ENCODE measurements at places on chromosomes 1 and 21.

- DNase-seq = no peak
Observed at GRCh38 chr1:217620814-217621213, 10.1 kb downstream of the GPATCH2 start.

DNA sequence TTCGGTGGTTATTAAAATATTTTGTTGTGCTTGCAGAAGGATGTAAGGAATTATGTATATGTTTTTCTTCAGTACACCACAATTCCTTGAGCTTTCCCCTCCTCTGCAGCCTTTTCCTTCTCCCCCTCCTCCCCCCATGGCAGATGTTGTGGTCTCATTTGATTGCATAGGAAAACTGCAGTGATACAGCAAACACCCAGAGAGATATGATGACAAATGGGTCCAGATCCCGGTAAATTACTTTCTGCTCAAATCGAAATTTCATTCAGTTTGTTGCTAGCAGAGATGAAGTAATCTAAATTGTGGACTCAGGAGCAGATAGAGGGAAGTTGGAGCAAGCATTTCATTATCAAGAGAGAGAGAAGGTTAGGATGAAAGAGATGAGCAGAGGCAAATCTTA lies 9.9 kb downstream of the LMO4 start:
- no peak for DNase-seq

DNA sequence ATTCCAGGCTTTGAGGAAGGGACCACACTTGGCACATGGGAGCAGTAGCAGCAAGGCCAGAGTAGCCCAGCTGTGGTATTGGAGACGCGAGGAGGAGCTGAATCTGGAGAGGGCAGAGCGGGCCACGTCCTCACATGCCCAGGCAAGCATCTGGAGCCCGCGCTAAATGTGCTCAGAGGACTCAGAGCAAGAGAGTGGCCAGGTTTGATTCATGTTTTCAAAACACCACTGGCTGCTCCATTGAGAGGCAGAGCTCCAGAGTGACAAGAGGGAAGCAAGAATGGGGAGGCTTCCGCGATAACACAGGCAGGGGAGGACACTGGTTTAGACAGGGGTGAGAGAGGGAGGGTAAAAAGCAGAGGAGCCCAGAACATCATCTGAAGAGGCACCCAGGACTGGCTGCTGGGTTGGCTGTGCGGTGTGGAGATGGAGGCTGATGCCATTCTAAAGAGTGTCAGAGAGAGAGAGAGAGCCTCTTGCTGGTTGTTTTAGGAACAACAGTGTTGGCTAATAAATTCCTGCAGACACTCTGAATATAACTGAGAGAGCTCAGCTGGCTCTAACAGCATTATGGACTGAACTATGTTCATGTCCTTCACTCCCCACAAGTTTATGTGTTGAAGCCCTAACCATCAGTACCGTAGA lies 32.3 kb downstream of the RCAN1 start:
- DNase-seq = no peak

GRCh38 chr1:19456968-19457441 lies 28.3 kb downstream of the CAPZB start:
- DNase-seq = no peak

GRCh38 chr1:217004776-217005436 lies 281.7 kb upstream of the ESRRG start:
- DNase-seq = no peak

GRCh38 chr1:58763214-58763613 lies 20.6 kb downstream of the JUN start:
- DNase-seq = no peak

GRCh38 chr1:77716065-77716464 lies 33.6 kb upstream of the ZZZ3 start:
- DNase-seq = no peak

DNA sequence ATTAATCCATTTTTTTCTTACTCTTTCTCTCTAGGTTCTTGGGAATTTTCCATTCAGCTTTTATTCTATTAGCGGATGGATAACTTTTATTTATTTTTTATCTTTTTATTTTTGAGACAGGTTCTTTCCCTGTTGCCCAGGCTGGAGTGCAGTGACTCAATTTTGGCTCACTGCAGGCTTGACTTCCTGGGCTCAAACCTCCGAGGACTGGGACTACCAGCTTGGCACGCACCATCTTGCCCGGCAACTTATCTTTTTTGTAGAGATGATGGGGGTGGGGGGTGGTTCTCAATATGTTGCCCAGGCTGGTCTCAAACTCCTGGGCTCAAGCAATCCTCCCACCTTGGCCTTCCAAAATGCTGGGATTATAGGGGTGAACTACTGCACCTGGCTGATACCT lies 36.1 kb upstream of the CHIT1 start:
- no peak for DNase-seq

DNA sequence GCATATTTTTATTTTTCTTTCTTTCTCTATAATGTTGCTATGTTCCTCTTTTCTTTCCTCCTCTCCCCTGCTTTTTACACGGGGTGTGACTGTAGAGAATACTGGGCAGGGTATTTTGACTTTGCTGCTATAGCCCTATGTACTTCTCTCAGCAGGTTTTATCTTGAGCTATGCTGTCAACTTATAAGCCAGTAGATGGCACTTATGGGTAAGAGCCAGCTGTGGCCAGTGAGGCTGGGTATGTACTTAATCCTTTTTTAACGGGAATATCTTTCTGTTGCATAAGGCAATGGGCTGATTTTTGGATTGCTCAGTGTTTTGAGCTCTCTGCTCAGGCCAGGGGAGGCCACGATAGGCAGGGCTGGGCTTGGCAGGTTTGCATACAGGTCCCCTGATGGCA lies 99.0 kb downstream of the KCNK2 start:
- no peak for DNase-seq

- DNase-seq = no peak
Observed at GRCh38 chr21:17406202-17406601, 106.6 kb upstream of the CXADR start.

DNA sequence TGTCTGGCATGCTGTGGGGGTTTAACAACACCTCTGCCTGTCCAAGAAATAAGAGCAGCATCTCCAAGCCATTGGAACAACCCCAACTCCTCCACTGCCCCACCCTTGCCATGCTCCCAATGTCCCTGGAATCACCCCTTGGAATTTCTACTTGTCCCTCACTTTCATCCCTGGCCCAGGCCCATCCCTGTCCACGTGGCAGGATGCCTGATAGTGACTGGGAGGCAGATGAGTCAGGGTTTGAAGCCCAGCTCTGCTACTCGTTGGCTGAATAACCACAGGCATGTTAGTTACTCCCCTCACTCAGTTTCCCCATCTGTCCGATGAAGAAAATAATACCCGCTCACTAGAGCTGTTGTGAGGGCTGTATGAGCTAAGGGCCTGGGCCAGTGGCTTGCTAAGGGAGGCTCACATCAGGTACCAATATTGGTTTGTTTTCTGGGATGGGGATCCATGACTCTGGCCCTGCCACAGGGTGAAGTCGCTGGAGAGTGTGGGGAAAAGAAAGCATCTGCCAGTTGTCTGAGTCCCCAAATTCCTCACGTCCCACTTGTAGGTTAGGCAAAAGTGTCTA lies 99.4 kb upstream of the TLR5 start:
- no peak for DNase-seq

- no peak for DNase-seq
Observed at GRCh38 chr1:221919341-221919740, 177.5 kb upstream of the DUSP10 start.

DNA sequence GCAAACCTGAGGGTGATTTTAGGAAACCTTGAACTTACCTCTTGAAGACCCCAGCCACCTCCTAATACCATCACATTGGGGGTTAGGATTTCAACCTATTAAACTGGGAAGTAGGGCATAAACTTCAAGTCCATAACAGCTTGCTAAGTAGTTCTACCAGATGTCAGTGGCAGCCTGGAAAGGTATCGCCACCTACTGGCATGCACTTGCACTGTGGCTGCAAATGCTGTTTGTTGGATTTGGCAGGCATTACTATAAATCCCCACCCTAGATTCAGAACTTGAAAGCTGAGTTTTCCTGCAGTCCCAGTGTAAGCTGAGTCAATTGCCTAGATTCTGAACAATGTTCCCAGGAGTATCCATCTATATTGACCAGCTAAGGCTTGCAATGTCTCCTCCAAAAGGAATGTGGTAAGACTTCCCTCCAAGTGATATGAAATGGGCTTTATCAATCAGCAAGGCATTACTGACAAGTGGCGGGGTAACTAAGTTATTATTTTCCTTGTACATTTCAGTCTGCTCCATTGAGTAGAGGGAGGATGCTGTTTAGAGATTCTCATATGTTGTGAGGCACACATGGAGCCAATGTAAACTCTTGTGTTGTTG lies 474.5 kb downstream of the PTPRC start:
- DNase-seq = peak; percentile 46

GRCh38 chr21:34215501-34215900 lies 142.1 kb downstream of the MRPS6 start:
- no peak for DNase-seq

DNA sequence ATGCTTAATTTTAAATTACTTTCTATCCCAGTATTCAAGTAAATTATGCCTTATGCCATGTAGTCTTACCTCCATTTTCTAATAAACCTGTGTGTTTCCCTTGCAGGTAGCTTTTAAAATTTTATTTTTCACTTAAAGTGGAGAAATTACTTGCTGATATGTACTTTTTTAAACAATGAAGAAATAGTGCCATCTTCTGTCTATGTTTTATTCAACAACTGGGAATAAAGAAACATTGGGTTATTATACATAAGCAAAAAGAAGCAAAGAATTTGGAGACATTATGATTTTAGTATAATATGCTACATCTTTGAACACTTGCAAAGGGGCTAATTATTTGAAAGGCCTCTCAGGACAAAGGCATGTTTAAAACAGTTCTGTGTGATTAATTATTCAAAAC lies 1912.9 kb downstream of the MRPL39 start:
- no peak for DNase-seq

- no peak for DNase-seq
Observed at GRCh38 chr1:97506368-97506767, 414.5 kb downstream of the DPYD start.

DNA sequence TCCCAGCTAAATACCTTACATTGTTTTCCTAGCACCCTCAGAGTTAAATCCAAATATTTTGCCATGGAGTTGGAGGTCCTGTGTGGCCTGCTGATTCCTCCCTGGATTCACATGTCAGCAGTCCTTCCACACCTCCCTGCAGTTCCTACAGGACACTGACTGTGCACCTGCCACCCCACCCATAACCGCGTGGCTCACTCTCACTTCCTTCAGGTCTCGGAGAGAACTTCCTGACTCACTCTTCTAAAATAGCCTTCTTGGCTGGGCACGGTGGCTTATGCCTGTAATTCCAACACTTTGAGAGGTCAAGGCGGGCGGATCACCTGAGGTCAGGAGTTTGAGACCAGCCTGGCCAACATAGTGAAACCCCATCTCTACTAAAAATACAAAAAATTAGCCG lies 8.4 kb upstream of the CAMTA1 start:
- no peak for DNase-seq

GRCh38 chr1:191152776-191153175 lies 675.1 kb upstream of the BRINP3 start:
- no peak for DNase-seq

DNA sequence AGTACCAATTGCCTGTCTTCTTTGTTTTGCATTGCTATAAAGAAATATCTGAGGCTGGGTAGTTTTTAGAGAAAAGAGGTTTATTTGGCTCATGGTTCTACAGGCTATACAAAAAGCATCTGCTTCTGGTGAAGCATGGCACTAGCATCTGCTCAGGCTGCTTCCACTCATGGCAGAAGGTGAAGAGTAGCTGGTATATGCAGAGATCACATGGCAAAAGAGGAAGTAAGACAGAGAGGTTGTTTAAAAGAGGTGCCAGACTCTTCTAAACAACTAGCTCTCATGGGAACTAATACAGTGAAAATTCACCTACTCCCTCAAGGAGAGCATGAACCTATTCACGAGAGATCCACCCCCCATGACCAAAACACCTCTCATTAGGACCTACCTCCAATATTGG lies 56.7 kb upstream of the GUCA2B start:
- DNase-seq = no peak

DNA sequence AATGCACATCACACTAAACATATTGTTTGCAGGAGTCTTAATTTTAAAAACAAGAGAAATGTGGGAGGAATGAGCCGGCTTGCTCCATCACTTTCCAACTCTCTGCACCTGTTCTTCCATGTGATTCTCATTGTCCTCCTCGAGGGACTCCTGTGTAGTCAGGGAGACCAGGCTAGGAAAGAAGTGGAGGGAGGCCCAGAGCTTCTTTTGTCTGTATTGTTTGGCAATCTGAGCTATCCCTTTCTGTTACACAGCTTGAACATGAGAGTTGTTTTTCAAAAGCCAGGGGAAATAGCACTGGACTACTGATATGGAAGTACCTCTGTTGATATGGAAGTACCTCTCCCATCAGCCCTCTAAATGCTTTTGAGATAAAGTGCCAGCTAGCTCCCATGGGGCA lies 18.8 kb upstream of the LRRC8D start:
- DNase-seq = no peak

DNA sequence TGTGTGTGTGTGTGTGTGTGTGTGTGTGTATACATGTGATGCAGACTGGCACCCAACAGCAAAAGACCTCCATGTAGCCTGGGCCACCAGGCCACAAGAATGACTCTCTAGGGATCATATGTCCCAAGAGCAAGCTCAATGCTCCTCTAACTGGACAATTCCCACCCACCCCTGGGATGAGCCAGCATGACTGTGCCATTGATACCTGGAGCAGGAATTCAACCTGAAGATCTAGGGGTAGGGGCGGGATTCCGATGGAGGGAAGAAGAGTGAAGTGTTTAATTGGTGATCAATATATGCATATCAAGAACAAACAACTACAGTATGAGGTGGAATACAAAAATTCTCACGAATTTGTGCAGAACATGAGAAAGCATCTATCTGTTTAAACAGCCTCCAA lies 136.2 kb downstream of the PSMG1 start:
- DNase-seq = no peak

- no peak for DNase-seq
Observed at GRCh38 chr1:229841230-229841629, 215.2 kb downstream of the URB2 start.

DNA sequence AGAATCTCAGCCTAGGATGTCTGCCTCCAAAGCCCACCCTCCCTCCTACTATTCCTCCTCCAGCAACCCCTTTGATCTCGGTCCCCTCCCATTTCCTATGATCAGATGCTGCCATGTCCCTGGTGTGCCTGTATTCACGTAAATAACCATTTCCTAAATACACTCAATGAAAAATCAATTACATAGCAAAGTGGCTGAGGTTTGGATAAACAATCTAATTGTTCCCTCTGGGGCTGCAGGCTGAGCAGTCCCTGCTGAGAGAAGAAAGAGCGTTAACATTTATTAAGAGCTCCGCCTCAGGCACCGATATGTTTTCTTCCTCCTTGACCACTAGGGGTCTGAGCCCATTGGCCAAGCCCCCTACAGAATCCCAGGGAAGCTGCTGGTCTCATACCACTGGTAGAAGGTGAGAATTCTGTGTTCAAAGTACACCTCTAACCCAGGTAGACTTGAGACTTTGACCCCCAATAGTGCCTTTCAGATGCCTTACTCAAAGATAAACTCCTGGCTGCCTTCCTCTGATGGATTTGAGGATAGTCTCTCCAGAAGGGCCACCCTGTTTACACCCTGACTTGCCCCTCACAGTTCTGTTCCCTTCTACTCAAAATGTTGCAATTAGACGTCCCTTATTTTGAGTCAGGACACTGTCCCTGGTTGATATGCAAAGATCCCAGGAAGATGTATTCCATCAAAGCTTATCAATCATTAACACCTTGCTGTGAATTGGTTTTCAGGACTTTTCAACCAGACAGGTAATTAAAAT lies 33.9 kb upstream of the CAMK1G start:
- no peak for DNase-seq

- DNase-seq = no peak
Observed at GRCh38 chr1:156226116-156226538, 13.3 kb downstream of the PMF1 start.

Data from right forelimb (tissue), 1 donor.